ENCODE measurements at places on chromosomes 2 and 18.

DNA sequence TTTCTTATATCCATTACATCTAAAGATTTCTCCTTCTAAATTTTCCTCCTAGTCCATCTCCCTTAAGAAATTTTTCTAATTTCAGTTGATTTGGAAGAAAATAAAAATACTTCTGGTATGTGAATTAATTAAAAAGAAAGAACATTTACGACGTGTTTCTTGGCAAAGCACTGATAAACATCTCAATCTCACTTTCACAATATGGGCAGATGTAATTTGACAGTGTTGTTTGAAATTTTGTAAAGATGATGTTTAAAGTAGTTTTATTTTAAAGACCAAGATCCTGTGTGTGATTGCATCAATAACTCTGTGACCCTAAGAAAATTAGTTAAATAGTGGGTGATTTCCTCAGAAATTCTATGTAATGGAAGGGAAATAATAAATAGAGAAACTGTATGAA, 510.0 kb downstream of the PARD3B start:
- DNase-seq = no peak

DNA sequence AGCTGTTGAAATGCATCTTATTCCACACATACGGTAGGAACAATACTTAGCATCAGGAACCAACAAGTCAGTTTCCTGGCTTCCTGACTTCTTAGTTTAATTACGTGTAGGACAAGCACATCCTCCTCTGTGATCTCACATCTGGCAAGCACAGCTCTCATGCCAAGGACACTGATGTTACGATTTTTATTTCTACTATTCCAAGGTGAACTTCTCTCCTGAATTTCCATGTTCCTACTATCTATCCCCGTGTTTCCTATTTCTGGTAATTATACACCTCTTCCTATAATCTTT, 374.0 kb downstream of the NCKAP5 start:
- no peak for DNase-seq

DNA sequence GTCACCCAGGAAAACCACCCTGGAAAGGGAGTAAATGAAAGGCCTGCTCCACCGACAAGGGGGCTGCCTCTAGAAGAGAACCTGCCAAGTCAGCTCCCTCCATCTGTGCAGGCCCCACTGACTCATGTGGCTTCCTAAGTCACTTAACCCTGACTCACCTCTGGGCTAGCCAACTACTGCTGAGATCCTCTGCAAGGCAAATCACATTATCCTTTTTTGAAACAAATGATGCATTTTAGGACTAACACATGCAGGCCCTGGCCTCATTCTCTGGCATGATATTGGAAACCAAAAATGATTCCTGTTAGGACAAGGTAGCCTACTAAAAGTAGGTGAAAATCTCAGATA, 474.6 kb downstream of the EPHA4 start:
- DNase-seq = peak; percentile 85

GRCh38 chr2:71210292-71210691, 16.6 kb downstream of the PAIP2B start:
- DNase-seq = no peak

GRCh38 chr2:11090187-11090586, 65.1 kb upstream of the SLC66A3 start:
- DNase-seq = no peak

GRCh38 chr18:44803019-44803650, 122.4 kb downstream of the SETBP1 start:
- peak; percentile 71 for DNase-seq

DNA sequence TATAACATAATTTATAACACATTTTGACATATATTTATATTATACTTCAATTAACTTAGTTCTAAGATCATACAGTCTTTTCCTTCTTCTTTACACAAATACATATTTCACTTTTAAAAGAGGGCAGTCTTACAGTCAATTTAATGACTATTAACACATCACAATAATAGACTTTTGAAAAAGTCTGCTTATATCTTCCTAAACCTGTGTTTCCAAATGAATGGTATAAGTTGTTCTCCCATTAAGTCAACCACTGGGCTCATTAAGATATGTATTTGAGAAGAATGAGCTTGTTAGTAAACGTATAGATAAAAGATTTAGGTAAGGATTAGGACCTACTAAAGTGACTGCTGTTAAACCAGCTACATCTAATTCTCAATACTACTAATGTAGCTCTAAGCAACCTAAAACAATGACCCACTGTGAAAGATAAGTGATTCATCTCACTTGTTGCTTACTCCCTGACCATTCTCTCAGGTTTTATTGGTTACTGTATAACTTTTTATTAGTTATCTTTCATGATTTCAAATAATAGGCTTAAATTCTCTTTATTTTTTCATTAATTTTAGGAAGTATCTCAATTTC, 27.0 kb downstream of the SLC40A1 start:
- no peak for DNase-seq

DNA sequence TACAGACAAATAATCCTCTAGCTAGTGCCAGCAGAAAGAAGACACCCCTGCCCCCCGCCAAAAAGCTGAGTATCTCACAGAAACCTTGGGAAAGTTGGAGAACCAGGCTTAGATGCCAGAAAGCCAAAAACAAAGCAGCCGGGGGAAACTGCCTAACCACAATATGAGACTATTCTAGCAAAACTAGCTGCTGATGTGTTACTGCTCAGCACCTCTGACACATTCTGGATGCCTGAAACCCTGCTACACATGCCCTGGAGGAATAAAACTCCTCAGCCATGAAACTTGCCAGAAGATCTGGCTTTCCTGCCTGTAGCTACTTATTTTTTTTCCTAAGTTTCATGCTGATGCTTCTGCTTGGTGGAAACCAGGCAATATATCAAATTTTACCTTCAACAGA, 122.7 kb upstream of the GCFC2 start:
- DNase-seq = no peak

- DNase-seq = peak; percentile 87
These were observed 88.2 kb downstream of the GREB1L start for GRCh38 chr18:21330122-21330701.

- DNase-seq = peak; percentile 54
These were observed 18.8 kb upstream of the HAAO start for GRCh38 chr2:42810971-42811811.

DNA sequence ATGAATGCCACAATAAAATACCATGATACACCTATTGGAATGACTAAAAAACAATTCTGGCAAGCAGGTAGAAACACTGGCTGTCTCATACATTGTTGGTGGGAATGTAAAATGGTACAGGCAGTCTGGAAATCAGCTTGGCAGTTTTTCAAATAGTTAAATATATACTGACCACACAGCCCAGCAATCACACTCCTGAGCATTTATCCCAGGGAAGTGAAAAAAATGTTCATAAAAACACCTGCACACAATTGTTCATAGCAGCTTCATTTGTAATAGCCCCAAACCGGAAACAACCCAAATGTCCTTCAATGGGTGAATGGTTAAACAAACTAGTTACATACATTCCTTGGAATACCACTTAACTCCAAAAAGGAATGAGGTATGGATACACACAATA, 137.2 kb downstream of the TFCP2L1 start:
- no peak for DNase-seq

DNA sequence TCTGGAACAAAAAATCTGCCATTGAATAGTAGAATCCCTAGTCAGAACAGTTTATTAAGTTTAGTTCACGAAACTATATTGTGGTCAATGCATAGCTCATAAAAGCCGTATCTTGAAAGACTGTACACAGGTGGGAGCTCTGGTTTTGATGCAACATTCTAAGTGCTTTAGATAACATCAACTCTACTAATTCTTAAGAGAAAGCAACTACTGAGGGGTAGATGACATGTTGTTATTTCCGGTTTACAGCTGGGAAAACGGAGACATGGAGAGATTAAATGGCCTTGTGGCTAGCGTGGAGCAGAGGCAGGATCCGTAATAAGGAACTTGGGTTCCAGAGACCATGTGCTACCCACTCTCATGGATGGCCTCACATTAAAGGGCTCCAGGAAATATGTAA, 4.2 kb upstream of the ITGA6 start:
- DNase-seq = no peak

GRCh38 chr2:129101186-129101585, 782.5 kb upstream of the HS6ST1 start:
- DNase-seq = no peak

DNA sequence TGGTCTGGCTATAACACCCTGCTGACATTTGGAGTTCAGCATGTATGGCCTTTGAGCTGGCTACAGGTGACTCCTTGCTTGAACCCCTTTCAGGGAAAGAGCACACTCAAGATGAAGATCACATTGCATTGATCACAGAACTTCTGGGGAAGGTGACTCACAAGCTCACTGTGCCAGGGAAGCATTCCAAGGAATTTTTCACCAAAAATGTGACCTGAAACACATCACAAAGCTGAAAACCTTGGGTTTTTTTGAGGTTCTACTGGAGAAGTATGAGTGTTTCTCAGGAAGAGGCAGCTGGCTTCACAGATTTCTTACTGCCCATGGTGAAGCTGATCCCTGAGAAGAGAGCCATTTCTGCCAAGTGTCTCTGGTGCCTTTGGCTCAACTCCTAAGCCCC, 879.0 kb downstream of the CBLN2 start:
- peak; percentile 14 for DNase-seq

GRCh38 chr2:38690499-38691420, 24.8 kb downstream of the GALM start:
- DNase-seq = peak; percentile 92

GRCh38 chr2:161964160-161964559, 109.9 kb downstream of the DPP4 start:
- no peak for DNase-seq

- no peak for DNase-seq
These were observed 75.8 kb upstream of the BCL11A start for GRCh38 chr2:60629305-60629662.

DNA sequence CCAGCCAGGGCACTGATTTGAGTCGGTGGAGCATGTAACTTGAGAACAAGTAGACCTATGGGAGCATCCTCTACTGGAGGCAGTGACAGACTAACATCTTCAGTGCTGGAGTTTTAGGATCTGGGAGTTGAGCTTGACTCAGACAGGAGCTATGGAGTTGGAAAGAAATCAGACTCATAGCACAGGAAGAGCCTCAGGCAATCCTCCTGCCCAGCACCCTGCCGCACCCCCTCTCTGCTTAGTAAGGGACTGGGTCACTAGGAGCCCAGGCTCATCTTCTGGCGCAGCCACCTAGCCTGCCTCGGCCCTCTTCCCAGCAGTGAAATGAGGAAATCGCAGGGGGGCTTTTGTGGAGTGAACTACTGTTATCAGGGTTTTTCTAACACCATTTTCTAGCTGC, 3.6 kb downstream of the ARID5A start:
- peak; percentile 55 for DNase-seq

- DNase-seq = peak; percentile 70
These were observed 99.5 kb downstream of the DTNA start for GRCh38 chr18:34809451-34810072.

DNA sequence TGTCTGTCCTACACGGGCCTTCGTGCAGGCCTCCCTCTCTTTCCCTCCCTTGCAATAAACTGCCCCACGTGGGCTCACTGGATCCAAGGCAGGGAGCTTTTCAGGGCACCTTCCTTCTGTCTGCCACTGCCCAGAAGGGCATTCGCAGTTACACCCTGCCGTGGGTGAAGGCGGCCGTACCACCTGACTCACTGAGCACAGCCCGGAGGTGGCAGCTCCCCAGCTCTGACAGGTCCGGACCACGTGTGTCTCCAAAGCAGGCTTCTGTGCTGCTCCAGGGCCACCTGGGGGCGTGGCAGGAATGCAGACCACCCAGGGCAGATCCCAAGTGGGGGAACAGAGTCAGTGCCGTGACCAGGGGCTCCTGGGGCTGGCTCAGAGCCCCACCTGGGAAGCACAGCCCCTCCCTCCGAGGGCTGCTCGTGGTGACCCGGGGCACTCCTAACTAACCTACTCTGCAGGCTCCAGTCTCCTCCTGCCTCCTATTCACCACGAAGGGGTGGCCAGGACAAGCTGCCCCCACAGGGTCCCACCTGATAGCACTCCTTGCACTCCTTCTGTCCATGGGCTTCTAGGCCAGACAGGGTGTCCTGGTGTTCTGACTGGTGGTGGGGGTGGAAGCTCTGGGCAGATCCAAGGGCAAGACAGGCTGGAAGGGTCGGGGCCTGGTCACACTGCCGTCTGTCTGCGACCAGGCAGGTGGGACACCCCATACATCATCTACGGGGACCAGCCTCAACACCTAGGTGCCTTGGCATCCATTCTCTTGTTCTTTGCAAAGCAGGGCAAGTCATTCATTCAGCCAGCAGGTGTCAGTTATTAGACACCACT, 9.7 kb downstream of the SNED1 start:
- no peak for DNase-seq

GRCh38 chr2:196925768-196926561, 542 bp downstream of the PGAP1 start:
- DNase-seq = peak; percentile 29

DNA sequence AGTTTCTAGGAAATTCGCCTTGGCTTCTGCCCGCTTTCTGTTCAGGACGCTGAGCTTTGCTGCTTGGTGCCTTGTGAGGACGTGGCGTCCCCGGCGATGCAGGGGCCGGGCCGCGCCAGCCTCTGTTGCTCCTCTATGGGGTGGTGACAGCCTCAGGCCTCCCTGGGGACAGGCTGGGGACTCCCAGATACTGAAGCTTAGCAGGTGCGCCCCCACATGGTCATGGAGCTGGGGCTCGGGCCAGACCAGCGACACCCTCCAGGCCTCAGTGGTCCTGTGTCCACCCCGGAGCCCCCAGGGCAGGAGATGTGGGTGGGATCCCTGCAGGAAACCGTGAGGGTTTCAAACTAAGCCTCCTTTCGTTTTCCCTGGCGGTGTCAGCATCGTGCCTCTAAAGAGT, 29.2 kb downstream of the KCNG2 start:
- DNase-seq = no peak

DNA sequence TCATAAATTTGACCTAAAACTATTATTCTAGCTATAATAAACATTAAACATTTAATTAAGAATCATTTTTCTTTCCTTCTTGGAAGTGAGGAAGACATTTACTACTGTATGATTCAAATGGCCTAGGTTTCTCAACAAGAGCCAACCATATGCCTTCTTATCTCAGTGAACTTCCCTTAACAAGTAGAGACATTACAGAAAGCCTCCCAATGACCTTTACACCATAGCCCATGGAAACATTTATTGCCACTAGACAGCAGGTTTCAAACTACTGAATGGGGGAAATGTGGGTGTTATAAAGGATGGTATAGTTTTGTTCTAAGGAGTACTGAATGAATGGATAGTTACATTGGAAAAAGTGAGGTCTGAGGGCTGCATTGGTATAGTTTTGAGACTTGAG, 349.4 kb upstream of the SPRED2 start:
- DNase-seq = no peak

- no peak for DNase-seq
These were observed 312.9 kb downstream of the CYP26B1 start for GRCh38 chr2:71834796-71835195.

GRCh38 chr2:112832841-112833638, 3.5 kb downstream of the IL1B start:
- no peak for DNase-seq

GRCh38 chr2:505941-506340, 171.3 kb downstream of the TMEM18 start:
- DNase-seq = no peak

- no peak for DNase-seq
These were observed 42.8 kb downstream of the ARL6IP6 start for GRCh38 chr2:152761214-152761613.
